Spleen (tissue), 13 donors: ENCODE measurements at places on chromosomes 6 and 20. TPM values are rescaled to one million over a fixed set of nuclear protein-coding genes. Genes with fewer than 3 reads are reported as not detected.

The ADTRP gene
- total RNA-seq, result 6.3 TPM

The PROCR gene
- total RNA-seq, result 57.5 TPM

The MYCT1 gene
- total RNA-seq, result 46.4 TPM

The DAAM2 gene
- 73.2 TPM for total RNA-seq

The OLIG3 gene
- total RNA-seq, result not detected

The OGFRL1 gene
- total RNA-seq, result 33.9 TPM

The ASIP gene
- not detected for total RNA-seq

GRCh38 chr6:34514593-34515472 lies 41.3 kb downstream of the SPDEF start:
- DNase-seq, result peak; percentile 56

GRCh38 chr6:321158-321438 lies 28.8 kb downstream of the DUSP22 start:
- no peak for DNase-seq

- DNase-seq, result peak; percentile 85
Observed at GRCh38 chr20:63101781-63102720, 95.3 kb upstream of the BHLHE23 start.

DNA sequence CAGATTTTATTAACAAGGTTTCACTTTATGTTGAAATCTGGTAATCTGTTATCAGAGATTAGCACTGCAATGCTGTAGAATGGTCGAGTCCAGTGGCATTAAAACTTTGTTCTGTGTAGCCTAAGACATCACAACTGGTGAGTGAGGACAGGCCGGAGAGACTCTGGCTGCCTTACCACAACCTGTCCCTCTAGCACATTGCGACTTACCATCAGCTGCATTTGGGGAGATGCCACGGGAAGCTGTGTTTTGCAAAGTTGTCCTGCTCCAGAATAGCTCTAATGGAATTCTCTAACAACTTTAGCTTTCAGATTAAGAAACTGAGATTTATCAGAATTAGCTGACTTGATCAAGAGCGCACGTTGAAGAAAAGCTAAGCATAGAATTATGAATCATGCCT lies 493.3 kb downstream of the MAFB start:
- DNase-seq, result no peak

- no peak for DNase-seq
Observed at GRCh38 chr6:166578536-166579236, 7.8 kb downstream of the RAMACL start.

DNA sequence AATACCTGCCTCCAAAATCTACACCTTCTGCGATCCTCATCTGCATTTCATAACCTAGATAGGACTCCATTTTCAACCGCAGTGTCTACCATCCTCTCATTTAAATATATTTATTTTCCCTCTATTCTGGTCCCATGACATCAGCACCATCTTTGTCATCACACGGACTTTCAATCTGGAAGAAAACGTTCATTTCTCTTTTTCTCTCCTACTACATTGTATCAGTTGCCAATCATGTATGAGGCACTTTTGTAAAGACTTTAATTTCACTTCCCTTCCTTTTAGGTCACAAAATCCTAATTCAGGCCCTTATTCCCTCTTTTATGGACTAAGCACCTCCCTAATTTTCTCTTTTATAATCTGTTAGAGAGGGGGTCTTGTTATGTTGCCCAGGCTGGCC lies 89.6 kb downstream of the PHACTR1 start:
- DNase-seq, result no peak
